ENCODE measurements at places on chromosomes 7 and 10.

DNA sequence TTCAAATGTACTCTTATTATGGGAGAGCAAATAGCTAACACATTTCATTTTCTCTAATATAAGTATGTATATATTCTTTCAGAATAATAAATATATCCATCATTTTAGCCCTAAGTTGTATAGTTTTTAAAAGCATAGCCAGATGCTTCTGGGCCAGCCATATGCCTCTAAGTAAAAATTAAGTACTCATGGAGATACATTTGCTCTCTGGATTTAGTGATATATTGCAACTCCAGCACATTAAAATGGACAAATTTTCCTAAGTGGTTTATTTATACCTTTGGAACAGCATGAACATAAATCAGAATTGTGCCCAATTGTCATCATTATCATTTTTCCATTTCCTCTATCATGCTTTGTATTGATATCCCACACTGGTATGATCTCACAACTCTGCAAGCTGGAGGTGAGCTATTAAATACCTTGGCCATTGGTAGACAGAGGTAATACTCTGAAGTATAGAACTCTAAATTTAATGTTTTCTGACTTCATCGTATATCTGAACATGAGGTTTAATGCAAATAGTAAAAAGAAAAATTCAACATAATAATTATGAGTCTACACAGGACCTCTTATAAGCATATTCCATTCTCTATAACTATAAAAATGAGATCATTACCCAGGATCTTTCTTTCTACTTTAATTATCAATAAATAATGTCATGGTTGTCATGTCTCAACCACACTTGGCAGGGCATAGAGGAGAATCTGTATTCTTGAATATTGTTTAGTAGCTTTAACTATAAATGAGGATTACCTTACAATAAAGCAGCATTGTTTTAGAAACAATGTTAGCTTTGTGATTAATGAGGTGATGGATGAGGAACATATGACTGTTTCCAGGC, 90.8 kb downstream of the AGMO start:
- DNase-seq: no peak

- peak; percentile 34 for DNase-seq
Measured at GRCh38 chr10:24207781-24208611, 942 bp upstream of the KIAA1217 start.

DNA sequence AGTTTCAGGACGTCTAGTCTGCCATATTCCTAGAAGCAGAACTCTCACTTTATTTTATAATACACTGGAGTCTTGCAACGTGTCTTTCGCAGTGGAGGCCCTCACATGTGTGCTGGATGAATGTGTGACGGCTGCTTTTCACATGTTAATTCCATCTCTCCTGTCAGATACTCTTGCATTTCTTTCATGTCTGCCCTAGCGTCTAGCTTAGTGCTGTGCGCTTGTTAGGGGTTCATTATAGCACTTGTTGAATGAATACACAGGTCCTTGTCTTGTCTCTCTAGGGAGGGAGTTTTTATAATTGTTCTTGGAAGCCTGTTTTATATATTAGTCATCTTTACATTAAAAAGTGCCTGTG, 94.4 kb downstream of the MAP3K8 start:
- no peak for DNase-seq

DNA sequence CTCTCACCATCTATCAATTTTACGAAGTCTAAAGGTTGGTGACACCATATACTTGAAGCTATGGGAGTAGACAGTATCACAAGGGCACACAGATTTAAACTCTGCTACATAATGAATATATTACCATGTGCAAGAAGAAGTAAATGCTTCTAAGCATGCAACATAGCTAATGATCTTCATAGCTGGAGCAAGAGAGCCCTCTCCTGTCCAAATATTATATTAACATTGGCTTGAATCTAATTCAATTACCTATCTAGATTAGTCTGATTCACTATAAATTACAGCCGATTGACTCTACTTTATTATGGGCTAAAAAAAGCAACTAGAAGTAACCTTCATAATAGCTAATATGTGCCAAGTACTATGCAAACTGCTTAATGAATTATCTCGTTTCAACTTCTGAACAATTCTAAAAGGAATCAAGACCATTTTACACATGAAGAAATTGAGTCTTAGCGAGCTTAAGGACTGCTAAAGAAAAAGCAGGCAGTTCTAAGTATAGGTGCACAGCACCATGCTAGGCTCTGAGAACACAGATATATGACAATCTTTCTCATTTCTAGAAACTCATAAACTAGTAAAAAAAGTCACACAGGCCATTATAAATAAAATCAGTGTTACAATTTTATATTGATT, 21.9 kb downstream of the FRA10AC1 start:
- peak; percentile 30 for DNase-seq

DNA sequence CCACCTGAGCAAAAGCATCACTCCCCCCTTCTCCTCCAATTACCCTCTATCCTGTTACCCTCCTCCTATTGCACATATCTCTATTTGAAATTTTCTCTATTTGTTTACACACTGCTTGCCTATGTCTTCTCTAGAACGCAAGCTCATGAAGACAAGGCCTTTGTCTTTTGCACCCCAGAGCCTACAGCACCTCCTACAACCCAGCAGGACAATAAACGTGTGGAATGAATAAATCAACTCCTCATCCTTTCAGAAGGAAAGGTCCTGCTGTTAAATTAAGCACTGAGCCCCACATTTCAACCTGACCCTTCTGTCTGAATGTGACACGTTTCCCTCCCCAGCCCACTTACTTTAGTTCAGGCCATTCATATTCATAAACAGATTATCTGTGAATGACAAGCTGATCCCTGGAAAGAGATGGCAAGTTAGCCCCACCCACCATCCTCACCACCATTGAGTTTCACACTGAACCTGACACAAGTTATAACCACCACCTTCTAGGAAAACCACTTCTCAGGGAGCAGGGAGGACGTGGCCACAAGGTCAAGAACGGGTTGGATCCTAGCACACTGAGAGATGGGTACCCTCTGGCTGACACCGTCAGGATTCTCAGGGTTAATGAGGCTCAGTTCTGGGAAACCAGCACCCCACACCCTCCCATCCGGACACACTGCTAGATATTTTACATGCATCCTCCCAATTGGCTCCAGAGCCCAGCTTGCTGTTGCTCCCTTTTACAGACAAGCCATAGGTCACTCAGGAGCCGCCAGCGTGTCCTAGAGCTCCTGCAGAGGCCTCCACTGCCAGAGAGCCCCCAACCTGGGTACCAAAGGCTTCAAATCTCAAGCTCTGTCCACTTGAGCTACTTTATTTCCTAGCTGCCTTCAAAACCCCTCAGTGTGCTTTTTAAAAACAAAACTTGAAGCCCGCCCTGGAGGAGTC, 934 bp downstream of the PRTFDC1 start:
- DNase-seq: peak; percentile 22

DNA sequence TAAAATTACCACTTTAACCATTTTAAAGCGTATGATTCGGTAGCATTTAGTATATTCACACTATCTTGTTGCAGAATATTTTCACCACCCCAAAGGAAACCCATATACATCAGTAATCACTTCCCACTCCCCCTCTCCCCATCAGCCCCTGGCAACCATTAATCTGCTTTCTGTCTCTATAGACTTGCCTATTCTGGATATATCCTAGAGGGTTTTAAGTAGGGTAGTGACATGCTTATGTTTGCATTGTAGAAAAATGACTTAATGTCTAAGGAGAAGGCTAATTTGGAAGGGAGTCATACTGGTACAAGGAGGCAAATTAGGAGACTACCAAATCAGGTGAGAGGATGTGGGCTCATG, 42.6 kb upstream of the TRIL start:
- no peak for DNase-seq

- peak; percentile 51 for DNase-seq
Measured at GRCh38 chr10:89369156-89370105, 8.4 kb upstream of the IFIT1B start.

Measured in fibroblast of skin of right quadriceps (primary cell).